ENCODE measurements at places on chromosomes 4 and X. TPM values are rescaled to one million over a fixed set of nuclear protein-coding genes. Genes with fewer than 3 reads are reported as not detected.

Gene LNX1
- 3.4 TPM for total RNA-seq

Gene SSX4B
- total RNA-seq, result 0.69 TPM

Gene MGARP
- total RNA-seq, result 0.36 TPM

GRCh38 chr4:74166135-74166534 is 8.2 kb downstream of the MTHFD2L start:
- ATAC-seq, result no peak

DNA sequence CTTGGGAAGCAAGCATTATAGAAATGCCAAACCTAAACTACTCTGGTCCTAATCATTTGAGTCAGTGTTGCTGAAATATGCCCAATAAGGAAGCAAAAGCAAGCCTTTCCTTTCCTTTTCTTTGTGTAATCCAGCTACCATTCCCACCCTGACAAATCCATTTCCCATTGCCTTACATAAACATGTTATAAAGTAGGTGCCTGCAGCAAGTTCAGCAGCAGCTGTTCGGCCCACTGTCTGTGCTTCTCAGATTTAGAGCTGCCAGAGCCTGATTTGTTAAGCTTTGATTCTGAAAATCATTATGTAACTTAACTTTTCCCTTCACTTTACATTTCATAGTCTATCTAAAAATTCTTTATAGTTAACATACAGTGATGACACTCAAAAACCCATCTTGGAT is 148.6 kb downstream of the EPHA5 start:
- no peak for ATAC-seq

- ATAC-seq, result no peak
Measured at GRCh38 chrX:118198577-118198976, 82.0 kb upstream of the KLHL13 start.

DNA sequence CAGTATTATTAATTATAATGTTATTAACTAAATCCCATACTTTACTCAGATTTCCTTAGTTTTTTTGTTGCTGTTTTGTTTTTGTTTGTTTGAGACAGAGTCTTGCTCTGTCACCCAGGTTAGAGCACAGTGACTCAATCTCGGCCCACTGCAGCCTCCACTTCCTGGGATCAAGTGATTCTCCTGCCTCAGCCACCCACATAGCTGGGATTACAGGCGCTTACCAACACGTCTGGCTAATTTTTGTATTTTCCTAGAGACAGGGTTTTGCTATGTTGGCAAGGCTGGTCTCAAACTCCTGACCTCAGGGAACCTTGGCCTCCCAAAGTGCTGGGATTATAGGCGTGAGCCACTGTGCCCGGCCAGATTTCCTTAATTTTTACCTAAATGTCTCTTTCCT is 72.2 kb downstream of the ANAPC4 start:
- ATAC-seq, result peak; percentile 27

DNA sequence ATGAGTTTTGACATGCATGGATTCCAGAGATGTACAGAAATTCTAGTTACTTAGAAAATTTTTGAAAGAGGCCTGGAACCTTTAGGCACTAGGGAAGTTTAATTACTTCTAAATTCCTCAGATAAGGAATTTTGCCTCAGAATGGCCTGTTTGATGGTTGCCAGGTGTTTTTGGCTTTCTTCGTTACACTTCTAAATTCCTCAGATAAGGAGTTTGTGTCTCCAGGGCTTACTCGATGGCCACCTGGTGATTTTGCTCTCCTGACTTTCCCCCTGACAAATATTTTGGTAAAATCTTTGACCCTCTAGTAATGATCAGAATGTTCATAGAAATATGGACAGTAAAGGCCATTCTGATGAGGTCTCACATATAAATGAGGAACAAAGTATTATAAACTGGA is 64.3 kb downstream of the BEX3 start:
- ATAC-seq, result no peak

- no peak for ATAC-seq
Measured at GRCh38 chr4:113845138-113845537, 83.6 kb upstream of the CAMK2D start.

DNA sequence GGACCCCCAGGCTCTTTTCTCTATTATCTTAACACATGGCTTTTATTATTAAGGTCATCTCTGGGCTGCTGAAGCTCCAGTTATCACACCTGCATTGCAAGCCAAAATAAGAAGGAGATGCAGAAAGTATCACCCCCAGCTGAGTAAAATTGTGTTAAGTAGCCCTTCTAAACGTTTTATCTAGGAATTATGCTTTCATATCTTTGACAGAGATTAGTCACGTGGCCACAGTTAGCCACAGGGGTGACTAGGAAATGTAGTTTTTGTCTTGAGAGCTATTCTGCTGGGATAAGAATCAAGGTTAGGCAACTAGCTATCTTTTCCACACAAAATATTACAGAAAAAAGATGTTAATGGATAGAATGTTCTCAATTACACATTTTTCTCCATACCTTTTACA is 102.1 kb downstream of the ANXA3 start:
- no peak for ATAC-seq

DNA sequence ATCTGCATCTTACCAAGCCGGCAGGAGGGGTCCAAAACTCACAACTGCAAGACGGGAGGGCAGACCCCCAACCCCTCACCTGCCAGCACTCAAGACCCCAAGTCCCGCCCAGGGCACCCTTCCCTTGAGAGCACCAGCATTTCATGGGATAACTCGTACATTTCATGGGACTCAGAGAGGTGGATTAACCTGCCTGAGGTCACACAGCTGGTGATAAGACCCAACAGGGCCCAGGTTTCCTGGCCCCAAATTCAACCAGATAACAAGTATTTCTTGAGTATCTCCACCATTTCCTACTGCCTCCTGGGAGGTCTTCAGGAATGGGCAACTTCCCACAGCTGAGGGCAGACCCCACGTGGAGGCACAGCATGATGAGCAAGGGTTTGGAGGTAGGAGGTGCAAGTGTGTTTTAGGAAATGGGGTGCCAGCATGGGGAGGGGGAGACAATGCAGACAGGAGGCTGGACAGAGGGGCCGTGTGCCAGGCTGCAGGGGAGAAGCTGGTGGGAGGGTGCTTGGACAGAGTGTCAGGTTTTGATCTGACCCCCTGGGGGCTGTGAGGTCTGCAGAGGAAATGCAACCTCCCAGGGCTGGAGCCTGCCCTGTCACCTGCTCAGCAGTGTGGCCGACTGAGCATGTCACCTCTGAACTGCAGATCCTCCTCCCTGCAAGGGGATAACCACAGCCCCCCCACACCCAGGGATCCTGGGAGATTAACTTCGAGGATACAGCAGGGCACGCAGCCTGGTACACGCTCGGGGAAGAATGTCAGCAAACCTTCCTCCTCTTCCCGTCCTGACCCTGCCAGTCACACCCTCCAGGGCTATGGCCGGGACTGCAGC is 4.4 kb downstream of the ADRA2C start:
- ATAC-seq, result no peak

DNA sequence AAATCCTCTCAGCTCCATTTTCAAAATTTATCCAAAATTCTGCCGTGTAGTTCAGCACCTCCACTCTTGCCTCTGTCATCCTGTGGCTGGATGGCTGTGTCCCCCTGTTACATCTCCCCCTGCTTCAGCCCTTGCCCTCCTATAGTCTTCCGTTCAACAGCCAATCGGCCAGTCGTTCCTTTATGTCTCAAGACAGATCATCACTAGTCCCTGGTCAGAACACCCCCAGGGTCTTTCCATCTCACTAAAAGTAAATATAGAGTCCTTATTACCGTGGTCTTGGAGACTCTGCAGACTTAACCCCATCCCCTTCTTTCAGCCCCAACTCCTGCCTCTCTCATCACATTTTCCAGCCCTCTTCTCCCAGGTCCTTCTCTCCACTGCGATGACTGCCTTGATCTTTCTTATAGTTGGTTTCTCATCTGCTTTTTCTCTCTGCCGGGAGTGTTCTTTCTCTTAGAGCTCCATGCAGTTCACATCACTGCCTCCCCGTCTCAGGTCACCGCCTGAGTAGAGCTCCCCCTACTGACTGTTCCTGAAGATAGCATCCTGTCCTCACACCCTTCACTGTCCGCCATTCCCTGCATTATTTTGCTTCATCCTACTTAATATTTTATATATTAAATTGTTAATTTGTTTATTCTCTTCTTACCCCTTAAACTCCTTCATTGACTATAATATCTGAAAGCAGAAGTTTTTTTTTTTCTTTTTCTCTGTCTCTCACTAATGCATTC is 736.9 kb upstream of the MAGEB2 start:
- no peak for ATAC-seq

- ATAC-seq, result no peak
Measured at GRCh38 chrX:100413229-100413628, 3.2 kb upstream of the PCDH19 start.

DNA sequence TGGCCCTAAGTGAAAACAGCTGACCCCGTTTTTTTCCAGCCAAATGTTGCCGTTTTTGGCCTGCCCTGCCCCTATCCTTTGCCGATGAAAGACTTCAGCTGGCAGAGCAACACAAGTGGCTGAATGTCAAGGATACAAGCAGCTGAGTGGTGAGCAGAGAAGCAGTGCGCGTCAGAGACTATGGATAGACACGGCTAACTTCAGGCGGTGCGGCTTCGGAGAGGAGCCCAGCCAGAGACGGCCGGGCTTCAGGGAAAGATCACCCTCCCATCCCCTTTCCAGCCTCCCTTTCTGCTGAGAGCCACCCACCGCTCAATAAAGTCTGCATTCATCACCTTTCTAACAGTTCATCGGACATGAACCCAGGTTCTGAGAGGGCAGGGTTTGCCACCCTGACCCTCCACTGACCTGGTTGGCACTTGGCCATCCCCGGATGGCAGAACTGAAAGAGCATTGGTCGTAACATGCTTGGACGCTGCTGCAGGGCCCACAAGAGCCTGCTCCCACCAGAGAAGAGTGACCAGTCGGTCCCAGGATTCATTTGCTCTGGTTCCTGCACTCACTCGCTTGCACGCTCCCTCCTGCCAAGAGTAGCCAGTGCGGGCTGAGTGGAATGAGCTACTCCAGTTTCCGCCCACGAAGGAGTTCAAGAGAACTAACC is 125.8 kb downstream of the PPEF1 start:
- ATAC-seq, result no peak

GRCh38 chrX:148947399-148947975 is 447.1 kb downstream of the AFF2 start:
- no peak for ATAC-seq

GRCh38 chr4:76540486-76540885 is 105.5 kb downstream of the SHROOM3 start:
- no peak for ATAC-seq

GRCh38 chr4:114385195-114385985 is 213.2 kb upstream of the UGT8 start:
- ATAC-seq, result no peak

DNA sequence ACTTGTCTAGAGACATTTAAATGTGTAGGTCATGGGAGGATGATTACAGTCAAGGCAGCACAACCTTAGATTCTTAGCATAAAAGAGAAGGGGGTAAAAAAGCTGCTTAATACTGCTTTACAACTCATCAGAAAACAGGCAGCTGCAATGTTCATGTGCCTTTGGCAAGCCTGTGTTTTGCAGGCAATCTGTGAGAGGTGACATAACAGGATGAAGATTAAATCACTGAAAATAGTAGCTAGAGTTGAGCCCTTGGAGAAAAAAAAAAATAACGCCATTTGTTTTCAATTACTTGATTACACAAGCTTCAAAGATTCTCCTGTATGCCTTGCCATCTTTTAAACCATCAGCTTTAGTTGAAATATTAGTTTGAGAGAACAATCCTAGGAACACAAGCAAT is 847.6 kb upstream of the LCORL start:
- ATAC-seq, result no peak

GRCh38 chrX:131617182-131617581 is 73.3 kb downstream of the OR13H1 start:
- no peak for ATAC-seq

DNA sequence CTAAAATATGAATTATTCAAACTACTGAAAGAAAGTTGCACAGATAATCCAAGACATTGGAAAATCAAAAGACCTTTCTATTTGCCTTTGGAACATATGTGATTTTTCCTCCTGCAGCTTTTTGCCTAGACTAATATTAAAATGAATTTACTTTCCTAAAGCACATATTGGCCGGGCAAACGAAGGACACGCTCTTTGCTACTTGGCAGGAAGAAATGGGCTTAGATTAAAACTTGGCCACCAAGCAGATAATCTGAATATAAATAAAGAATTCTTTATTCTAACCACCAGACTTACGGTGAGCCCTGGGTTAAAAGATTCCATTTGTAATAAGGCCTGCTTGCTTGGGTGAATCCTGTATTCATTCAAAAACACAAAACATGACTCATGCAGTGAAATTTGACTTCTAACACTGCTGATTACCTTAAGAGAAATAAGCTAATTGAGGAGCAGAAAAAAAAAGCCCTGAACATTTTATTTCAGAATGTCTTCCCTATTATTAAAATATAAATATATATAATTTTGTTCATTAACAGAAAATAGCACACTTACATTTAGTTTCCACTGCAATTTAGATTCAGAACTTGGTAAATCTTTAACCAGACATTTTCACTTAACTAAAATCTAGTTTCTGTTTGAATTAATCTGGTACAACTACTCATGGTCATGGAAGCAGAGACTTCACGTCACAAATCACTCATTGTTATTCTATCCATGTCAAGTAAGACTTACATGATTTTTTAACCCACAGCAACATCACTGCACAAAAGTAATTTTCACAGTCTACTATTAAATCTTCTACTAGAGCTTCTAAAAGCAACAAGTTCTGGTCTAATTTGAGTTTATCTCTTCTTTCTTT is 116.1 kb upstream of the PLAC1 start:
- ATAC-seq, result no peak
